CD4-positive, CD25-positive, alpha-beta regulatory T cell (primary cell): ENCODE measurements at places on chromosomes 6 and 20. TPM values are rescaled to one million over a fixed set of nuclear protein-coding genes. Genes with fewer than 3 reads are reported as not detected.

DNA sequence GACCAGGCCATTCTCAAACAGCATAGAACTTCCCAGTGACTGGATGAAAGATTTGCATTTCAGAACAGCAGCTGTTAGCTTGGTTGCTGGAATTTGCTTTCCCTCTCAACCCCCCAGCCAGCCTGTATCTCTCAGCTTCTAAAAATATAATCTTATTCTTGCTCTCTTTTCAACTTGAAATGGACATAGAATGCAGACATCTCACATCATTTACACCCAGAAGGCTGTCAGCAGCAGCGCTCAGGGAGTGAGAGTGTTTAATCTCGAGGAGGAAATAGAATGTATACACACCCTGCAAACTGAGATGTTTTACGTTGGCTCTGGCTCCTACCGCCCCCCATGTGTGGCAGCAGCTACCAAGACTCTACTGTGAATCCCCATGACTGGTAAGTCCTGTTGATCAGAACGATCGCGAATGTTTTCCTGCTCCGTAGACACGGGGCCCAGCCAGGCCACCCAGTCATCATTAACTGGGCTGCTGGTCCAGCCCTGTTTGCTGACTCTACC lies 163.4 kb upstream of the SLC24A3 start:
- DNase-seq, result no peak

GRCh38 chr6:26249957-26250697 lies 114.9 kb upstream of the BTN3A2 start:
- peak; percentile 94 for DNase-seq

DNA sequence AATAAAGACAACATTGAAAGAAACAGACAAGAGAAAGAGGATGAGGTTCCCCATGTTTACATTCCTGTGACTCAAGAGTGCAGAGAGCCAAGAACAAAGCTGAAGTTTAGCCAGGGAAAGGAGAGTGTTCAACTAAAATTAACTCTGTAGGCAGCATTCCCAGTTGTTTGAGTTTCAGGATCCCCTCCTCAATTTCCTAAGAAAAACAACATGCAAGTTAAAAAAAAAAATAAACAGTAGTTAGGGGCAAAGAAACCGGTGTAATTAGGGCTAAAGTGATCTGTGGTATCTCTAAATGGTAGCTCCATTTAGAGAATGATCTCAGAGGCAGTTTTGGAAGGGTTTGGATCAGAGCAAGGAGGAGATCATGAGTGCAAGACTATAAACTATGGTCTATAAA lies 30.9 kb upstream of the RAB23 start:
- no peak for DNase-seq

DNA sequence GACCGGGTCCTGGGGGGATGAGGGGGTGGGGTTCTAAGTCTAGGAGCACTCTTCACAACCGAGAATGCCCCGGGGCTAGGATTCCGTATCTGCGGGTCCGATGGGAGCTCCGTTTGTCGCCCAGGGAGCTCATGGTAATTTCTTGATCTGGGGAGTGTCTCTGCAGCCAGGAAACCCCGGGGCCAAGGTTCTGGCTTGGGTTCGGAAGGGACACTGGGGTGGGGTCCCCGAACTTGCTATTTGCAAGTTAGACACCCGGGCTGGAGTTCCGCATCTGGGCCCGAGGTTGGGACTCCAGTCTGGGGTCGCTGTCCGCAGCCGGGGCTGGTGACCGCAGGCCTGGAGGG lies 397 bp downstream of the PEDS1 start:
- DNase-seq, result no peak

The OPN5 gene
- polyA plus RNA-seq, result not detected
